ENCODE measurements at places on chromosomes 12 and 14. TPM values are rescaled to one million over a fixed set of nuclear protein-coding genes. Genes with fewer than 3 reads are reported as not detected.

Gene CLEC4A
- polyA plus RNA-seq = not detected

Gene RFX4
- polyA plus RNA-seq = not detected

Gene SGPP1
- 38.6 TPM for polyA plus RNA-seq

Gene ANO6
- polyA plus RNA-seq = 20.0 TPM

Gene AMHR2
- not detected for polyA plus RNA-seq

Gene OAS2
- polyA plus RNA-seq = 58.2 TPM

Gene SIX6
- polyA plus RNA-seq = not detected

Gene IL22
- polyA plus RNA-seq = not detected

Gene SPIC
- not detected for polyA plus RNA-seq

DNA sequence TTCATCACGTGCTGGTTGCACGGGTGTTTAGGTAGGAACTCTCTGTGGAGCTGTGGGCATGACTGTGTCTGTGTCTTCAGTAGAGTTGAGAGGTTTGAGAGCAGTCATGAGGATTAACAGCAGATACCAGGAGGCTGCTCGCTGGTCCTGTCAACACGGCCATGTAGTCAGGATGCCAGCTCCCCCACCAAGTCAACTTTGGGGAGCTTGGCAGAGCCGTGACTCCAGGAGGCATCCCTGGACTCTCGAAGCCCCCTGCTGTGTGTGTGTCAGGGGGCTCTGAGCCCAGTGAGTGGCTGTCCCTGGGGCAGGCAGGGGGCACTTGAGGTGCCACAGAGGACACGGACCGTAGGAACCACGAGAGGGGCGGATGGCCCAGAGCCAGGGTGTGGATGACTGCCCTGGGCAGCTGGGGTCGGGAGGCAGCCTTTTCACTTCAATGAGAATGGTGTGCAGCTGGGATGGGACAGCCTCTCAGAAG, 7.2 kb upstream of the GPR132 start:
- no peaks in the 10 kb centered on the region for H3K27me3 ChIP-seq
- no peak overlapping the region for H3K27ac ChIP-seq
- no peak overlapping the region for H3K4me3 ChIP-seq
- no peaks in the 10 kb centered on the region for H3K36me3 ChIP-seq
- peaks cover 50% of the 10 kb centered on the region for H3K4me1 ChIP-seq

DNA sequence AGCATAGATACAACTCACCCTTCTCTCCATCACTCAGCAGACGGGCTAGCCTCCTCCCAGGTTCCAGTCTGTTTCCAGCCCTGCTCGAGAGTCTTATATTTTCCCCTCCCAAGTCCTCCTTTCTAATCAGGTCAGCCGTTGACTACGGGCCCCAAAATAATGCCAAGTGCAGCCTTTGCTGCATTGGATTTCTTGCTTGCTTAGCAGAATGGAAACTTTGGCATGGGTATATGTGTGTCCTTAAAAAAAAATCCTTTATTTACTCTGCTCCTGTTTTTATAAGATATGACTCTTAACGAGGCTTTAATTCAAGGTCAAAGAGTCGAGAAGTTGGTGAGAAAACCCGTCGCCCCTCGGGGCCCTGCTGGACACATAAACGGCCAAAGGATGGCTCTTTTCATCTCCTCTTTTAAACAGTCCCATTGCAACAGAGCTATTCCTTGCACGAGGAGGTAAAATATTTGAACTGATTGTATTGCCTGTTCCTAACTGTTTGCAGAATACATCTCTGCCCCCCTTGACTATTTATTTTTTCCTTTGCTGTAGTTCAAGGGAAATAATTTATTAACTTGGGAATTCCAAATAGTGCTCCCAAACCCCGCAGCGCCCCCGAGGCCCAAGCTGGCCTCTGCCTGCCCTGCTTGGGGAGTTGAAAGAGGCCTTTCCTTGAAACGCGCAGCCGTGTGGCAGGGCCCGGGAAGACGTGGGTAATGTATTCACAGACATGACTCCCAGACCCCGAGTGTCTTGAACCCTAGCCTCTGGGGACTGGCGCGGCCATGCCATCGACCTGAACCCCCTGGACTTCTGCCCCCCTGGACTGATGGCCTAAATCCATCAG, 156.5 kb upstream of the MYL2 start:
- no peak for DNase-seq
- no peak overlapping the region for H3K27ac ChIP-seq
- H3K4me1 ChIP-seq = no peaks in the 10 kb centered on the region
- H3K27me3 ChIP-seq = peaks cover 3% of the 10 kb centered on the region
- H3K36me3 ChIP-seq = no peaks in the 10 kb centered on the region

GRCh38 chr14:39272918-39273317, 39.2 kb downstream of the MIA2 start:
- H3K4me1 ChIP-seq = peaks cover 31% of the 10 kb centered on the region
- no peak overlapping the region for H3K27ac ChIP-seq
- DNase-seq = no peak
- no peak overlapping the region for H3K4me3 ChIP-seq

- H3K4me1 ChIP-seq = no peaks in the 10 kb centered on the region
- no peak overlapping the region for H3K27ac ChIP-seq
- H3K27me3 ChIP-seq = no peaks in the 10 kb centered on the region
- no peak for DNase-seq
Measured at GRCh38 chr12:132236930-132237771, 92.2 kb downstream of the GALNT9 start.

DNA sequence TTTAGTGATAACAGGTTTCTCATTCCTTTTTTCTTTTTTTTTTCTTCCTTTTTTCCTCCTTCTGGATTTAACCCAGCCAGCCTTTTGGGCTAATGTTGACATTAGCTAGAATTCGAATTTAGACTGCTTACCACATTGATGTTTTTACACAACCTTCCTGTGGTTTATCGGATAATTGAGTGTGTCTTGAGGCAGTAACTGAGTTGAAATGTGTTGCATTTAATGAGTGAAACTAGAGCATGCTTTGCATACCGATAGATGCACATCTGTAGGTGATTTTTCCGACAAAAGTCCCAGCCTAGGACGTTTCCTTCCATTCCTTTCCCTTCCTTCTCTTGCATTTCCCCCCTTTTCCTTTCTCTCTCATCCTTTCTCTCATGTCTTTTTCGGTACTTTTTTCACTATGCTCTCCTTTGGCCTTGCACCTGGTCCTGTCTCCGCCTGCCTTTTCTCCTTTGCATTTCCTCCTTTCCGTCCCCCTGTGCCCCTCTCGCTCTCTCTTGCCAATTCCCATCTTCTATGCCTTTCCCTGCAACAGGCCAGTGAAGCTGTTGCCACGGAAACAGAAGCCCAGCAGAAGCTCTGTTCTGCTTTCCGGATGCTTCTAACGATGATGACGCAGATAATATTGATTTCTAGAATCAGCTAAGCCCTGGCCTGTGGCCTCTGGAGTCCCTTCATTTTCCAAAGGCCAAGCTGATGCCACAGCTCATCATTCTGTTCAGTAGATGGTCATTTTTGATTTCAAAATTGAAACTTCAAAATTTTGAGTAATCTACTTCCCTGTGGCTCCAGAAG, 76.1 kb downstream of the SLC25A47 start:
- H3K4me3 ChIP-seq = no peak overlapping the region
- H3K27me3 ChIP-seq = no peaks in the 10 kb centered on the region
- H3K27ac ChIP-seq = no peak overlapping the region

DNA sequence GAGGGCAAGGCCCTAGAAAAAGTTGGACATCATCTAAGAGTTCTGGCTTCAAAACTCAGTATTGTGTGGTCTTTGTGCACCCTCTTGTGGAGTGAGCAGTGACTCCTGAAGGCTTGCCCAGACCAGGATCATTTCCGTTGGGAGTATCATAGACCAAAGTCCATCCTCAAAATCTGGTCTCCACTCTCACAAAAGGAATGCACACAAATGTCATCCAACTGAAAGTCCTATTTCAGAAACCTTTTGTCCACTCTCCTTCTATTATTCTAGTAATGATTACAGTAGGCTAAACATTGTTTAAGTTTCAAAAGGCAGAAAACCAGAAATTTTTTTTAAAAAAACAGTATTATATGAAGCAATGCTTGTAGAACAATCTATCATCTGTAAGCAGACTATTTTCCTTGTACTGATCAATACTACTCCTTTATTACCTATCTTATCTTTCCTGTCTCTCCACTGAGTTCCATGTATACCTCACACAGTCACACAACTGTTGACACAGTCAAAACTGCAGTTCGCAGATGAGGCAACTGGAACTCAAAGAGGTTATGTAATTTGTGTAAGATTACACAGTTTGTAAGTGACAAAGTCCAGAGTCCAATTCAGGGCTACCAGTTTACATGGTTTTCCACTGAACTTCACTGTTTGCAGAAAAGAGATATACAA, 41.4 kb downstream of the COX16 start:
- H3K36me3 ChIP-seq = no peaks in the 10 kb centered on the region
- no peak for DNase-seq
- H3K4me1 ChIP-seq = no peaks in the 10 kb centered on the region
- H3K27me3 ChIP-seq = peaks cover 2% of the 10 kb centered on the region
- no peak overlapping the region for H3K4me3 ChIP-seq
- no peak overlapping the region for H3K27ac ChIP-seq

DNA sequence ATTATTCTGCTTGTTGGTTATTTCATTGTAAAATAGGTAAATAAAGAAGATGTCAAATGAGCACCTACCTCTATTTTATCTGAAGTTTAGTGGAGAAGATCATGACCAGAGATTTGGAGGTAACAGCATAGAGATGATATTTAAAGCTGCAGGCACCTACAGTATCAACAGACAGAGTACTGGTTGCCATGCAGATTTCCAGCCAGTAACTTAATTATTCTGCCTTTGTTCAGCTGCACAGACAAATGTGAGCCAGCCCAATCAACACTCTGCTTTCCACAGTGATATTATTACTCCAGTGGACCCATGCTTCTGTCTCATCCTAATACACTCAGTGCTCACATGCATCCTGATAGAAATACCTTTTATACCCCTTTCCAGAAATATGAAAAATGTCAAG, 348.5 kb upstream of the RGS6 start:
- DNase-seq = no peak
- no peaks in the 10 kb centered on the region for H3K4me1 ChIP-seq
- no peaks in the 10 kb centered on the region for H3K27me3 ChIP-seq
- peaks cover 6% of the 10 kb centered on the region for H3K36me3 ChIP-seq
- H3K27ac ChIP-seq = no peak overlapping the region
- H3K4me3 ChIP-seq = no peak overlapping the region

- DNase-seq = peak; percentile 56
- peaks cover 25% of the 10 kb centered on the region for H3K36me3 ChIP-seq
- H3K27me3 ChIP-seq = no peaks in the 10 kb centered on the region
Measured at GRCh38 chr14:68790644-68791077, 2.2 kb downstream of the ZFP36L1 start.

DNA sequence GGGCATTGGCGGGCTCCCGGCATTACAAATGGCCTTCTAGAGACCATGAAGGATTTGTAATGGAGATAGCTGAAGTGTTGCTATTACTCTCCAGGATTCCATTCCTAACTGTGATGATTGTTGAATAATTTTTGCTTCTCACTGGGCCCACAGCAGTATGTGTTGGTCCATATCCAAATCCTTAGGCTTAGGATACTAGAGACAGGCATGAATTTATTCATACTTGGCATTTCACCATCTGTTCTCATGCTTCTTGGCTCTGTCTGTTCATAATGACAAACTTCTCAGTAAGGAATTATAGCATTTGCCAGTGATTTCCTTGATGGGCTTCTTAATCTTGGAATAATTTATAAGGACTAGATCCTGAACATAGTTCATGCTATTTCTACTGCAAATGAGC, 832.9 kb downstream of the C12orf50 start:
- DNase-seq = no peak
- no peak overlapping the region for H3K4me3 ChIP-seq
- H3K27me3 ChIP-seq = no peaks in the 10 kb centered on the region

- H3K27me3 ChIP-seq = no peaks in the 10 kb centered on the region
- peaks cover 4% of the 10 kb centered on the region for H3K36me3 ChIP-seq
- H3K27ac ChIP-seq = peak overlapping the region; percentile 66
- peak; percentile 65 for DNase-seq
- H3K4me1 ChIP-seq = peaks cover 57% of the 10 kb centered on the region
- peak overlapping the region; percentile 86 for H3K4me3 ChIP-seq
Measured at GRCh38 chr12:111993292-111994150, 19.4 kb downstream of the TMEM116 start.

DNA sequence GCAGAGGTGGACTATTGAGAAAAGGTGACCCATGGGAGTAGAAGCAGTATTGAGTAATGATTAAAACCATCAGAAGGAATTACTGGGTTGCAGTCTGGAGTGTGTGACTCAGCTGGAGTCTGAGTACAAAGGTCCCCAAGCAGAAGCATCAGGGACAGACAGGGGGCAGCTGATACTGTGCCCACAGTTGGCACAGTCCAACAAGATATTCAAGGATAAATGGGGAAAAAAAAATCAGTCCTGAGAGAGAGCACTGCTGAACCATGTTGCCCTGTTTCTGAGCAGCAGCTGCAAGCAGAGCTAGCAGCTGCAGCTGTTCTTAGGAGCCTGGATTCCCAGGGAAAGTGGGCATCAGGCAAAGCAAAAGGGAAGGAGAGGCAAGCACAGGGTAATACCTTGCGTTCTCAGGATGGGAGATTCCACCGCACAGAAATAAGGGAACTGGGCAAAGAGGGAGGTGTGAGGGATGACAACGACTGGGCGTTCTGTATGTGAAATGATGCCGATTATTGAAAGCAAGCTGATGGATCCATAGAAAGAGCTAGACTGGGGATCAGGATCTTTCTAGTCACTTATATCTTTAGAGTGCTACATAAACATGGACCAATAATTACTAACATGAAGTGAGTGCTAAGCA, 17.7 kb downstream of the NEUROD4 start:
- peaks cover 5% of the 10 kb centered on the region for H3K4me1 ChIP-seq
- no peak for DNase-seq
- no peaks in the 10 kb centered on the region for H3K36me3 ChIP-seq
- peaks cover 7% of the 10 kb centered on the region for H3K27me3 ChIP-seq

GRCh38 chr12:62813031-62813829, 121.7 kb downstream of the PPM1H start:
- H3K27ac ChIP-seq = no peak overlapping the region
- DNase-seq = no peak
- H3K4me1 ChIP-seq = no peaks in the 10 kb centered on the region
- H3K36me3 ChIP-seq = no peaks in the 10 kb centered on the region
- H3K27me3 ChIP-seq = peaks cover 21% of the 10 kb centered on the region

GRCh38 chr12:88401155-88401554, 179.1 kb downstream of the KITLG start:
- H3K4me3 ChIP-seq = peak overlapping the region; percentile 71
- peak overlapping the region; percentile 43 for H3K27ac ChIP-seq
- no peaks in the 10 kb centered on the region for H3K36me3 ChIP-seq
- peak; percentile 17 for DNase-seq
- H3K4me1 ChIP-seq = no peaks in the 10 kb centered on the region
- H3K27me3 ChIP-seq = no peaks in the 10 kb centered on the region
